Muscle of leg (tissue), 16 donors: ENCODE measurements at places on chromosomes 11 and 22. TPM values are rescaled to one million over a fixed set of nuclear protein-coding genes. Genes with fewer than 3 reads are reported as not detected.

- no peaks in the 10 kb centered on the region for H3K36me3 ChIP-seq
- H3K27me3 ChIP-seq = no peaks in the 10 kb centered on the region
- H3K4me3 ChIP-seq = no peak overlapping the region
- no peaks in the 10 kb centered on the region for H3K4me1 ChIP-seq
- DNase-seq = no peak
These were observed 229.1 kb downstream of the LARGE1 start for GRCh38 chr22:33691057-33691630.

DNA sequence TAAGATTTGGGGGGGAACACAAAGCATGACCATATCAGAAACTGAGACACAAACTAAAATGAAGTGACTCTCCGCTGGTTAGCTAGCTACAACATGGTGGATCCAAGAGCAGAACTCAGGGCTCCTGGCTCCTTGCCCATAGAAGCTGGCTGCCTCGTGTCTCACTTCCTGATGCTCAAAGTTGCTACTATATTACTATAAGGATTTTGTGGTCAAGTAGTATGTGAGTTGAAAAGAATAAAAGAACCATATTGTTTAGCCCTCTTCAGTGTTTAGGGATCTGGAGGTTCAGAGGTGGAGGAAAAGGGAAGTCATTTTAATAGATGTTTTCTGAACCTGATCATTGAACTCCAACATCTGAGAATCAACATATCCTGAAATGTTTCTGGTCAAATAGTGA is 16.9 kb upstream of the SIK2 start:
- no peaks in the 10 kb centered on the region for H3K4me1 ChIP-seq
- no peak overlapping the region for H3K4me3 ChIP-seq
- no peaks in the 10 kb centered on the region for H3K36me3 ChIP-seq
- no peak overlapping the region for H3K27ac ChIP-seq
- no peak for DNase-seq

DNA sequence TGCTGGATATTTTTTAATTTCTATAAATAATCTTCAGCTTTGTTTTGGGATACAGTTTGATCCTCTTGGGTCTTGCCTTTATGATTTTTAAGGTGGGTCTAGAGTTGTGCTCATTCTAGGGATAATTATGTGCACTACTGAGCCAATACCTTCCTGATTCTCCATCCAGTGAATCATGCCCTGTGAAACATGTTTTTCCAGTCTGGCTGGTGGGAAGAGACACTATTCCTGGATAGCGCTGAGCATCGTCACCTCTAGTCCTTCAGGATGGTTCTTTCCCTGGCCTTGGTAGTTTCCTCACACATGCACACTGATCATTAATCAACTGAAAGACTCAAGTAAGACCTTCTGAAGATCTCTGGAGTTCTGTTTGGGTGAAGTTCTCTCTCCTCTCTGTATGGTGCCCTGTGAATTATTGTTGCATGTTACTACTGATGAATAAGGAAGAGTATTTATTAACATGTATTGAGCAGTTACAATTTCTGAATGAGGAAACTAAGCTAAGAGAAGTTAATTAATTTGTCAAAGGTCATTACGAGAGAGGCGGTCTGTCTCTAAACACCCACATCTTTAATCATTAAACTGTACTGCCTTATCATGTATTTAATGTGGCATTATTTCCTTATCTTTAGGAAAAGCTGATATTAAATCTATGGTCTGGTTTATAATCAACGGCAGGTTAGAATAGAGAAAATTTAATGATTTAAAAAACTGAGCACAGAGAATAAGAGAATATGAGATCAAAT is 39.1 kb upstream of the LIPT2 start:
- no peak overlapping the region for H3K4me3 ChIP-seq
- peak; percentile 19 for DNase-seq
- H3K36me3 ChIP-seq = no peaks in the 10 kb centered on the region
- no peaks in the 10 kb centered on the region for H3K27me3 ChIP-seq

DNA sequence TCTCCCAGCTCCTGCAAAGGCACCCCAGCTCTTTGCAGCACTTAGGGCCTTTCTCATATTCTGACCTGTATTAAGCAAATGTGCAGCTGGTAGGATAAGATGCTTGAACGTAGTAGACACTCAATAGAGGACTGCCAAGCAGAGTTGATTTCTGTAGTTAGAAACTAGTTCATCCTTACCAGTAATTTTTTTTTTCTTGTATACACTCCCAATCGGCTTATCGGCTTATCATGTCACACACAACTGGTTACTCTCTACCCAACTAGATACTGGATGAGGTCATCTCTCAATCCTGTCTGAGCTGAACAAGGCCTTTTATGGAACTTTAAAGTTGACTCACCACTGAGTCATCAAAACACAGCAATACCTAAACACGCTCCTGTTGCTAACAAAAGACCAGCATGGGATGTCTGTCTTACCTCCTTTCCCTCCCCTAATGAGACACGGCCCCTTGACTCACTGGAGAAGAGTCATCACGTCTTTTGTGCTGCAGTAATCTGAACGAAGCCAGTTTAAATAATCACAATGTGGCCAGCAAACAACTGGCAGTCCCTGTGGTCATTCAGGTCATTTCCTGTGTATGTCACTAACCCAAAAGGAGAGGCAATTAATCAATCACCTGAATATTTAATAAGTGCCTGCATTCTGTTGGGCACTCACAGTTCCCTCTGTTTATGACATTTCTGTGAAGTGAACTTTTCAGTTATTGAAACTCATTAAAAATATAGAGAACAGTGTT is 7.5 kb upstream of the WEE1 start:
- H3K4me3 ChIP-seq = no peak overlapping the region
- DNase-seq = peak; percentile 71
- peaks cover 29% of the 10 kb centered on the region for H3K4me1 ChIP-seq
- H3K27ac ChIP-seq = peak overlapping the region; percentile 72
- H3K27me3 ChIP-seq = no peaks in the 10 kb centered on the region
- no peaks in the 10 kb centered on the region for H3K36me3 ChIP-seq

- H3K4me1 ChIP-seq = peaks cover 25% of the 10 kb centered on the region
- no peak overlapping the region for H3K27ac ChIP-seq
- no peaks in the 10 kb centered on the region for H3K36me3 ChIP-seq
- no peak overlapping the region for H3K4me3 ChIP-seq
These were observed 36.4 kb downstream of the KCNJ4 start for GRCh38 chr22:38418589-38418988.

The KCNJ1 gene
- 0.18 TPM for total RNA-seq

- no peaks in the 10 kb centered on the region for H3K27me3 ChIP-seq
- H3K4me1 ChIP-seq = no peaks in the 10 kb centered on the region
- peak; percentile 89 for DNase-seq
- H3K4me3 ChIP-seq = no peak overlapping the region
These were observed 107.3 kb downstream of the BBOX1 start for GRCh38 chr11:27147916-27148315.

GRCh38 chr11:64566915-64567891 is 23.8 kb upstream of the SLC22A12 start:
- H3K4me3 ChIP-seq = no peak overlapping the region
- no peak overlapping the region for H3K27ac ChIP-seq
- DNase-seq = no peak

The PISD gene
- 19.5 TPM for total RNA-seq

DNA sequence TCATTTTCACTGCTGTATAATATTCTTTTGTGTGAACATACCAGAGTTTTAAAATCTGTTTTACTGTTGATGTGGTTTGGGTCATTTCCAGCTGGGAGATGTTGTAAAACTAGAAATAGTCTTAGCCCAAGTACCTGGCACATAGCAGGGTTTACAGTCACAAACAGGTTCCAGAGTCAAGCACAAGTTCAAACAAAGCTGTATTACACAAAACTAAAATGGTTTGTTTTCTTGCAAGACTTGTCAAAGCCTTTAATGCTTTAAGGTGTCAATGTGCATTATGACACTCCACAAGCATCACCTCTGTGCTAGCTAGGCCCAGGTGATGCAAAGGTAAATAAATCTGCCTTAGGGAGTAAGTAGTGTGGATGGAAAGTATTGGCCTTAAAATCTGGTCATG is 379.1 kb downstream of the MN1 start:
- H3K27ac ChIP-seq = no peak overlapping the region
- no peak for DNase-seq
- H3K27me3 ChIP-seq = peaks cover 16% of the 10 kb centered on the region
- H3K4me1 ChIP-seq = peaks cover 16% of the 10 kb centered on the region
- H3K36me3 ChIP-seq = no peaks in the 10 kb centered on the region

The RTN4R gene
- 7.3 TPM for total RNA-seq

- no peaks in the 10 kb centered on the region for H3K27me3 ChIP-seq
- DNase-seq = no peak
- peaks cover 12% of the 10 kb centered on the region for H3K4me1 ChIP-seq
- no peak overlapping the region for H3K27ac ChIP-seq
These were observed 17.7 kb downstream of the APLP2 start for GRCh38 chr11:130087294-130087926.

GRCh38 chr22:43317239-43317638 is 25.9 kb downstream of the SCUBE1 start:
- peaks cover 23% of the 10 kb centered on the region for H3K27me3 ChIP-seq
- H3K36me3 ChIP-seq = no peaks in the 10 kb centered on the region
- H3K4me1 ChIP-seq = peaks cover 8% of the 10 kb centered on the region
- H3K27ac ChIP-seq = no peak overlapping the region

The RAB30 gene
- total RNA-seq = 15.0 TPM

The UPK3A gene
- not detected for total RNA-seq

GRCh38 chr11:26891501-26891900 is 102.4 kb upstream of the FIBIN start:
- no peaks in the 10 kb centered on the region for H3K4me1 ChIP-seq
- DNase-seq = no peak
- no peaks in the 10 kb centered on the region for H3K36me3 ChIP-seq
- no peak overlapping the region for H3K4me3 ChIP-seq

DNA sequence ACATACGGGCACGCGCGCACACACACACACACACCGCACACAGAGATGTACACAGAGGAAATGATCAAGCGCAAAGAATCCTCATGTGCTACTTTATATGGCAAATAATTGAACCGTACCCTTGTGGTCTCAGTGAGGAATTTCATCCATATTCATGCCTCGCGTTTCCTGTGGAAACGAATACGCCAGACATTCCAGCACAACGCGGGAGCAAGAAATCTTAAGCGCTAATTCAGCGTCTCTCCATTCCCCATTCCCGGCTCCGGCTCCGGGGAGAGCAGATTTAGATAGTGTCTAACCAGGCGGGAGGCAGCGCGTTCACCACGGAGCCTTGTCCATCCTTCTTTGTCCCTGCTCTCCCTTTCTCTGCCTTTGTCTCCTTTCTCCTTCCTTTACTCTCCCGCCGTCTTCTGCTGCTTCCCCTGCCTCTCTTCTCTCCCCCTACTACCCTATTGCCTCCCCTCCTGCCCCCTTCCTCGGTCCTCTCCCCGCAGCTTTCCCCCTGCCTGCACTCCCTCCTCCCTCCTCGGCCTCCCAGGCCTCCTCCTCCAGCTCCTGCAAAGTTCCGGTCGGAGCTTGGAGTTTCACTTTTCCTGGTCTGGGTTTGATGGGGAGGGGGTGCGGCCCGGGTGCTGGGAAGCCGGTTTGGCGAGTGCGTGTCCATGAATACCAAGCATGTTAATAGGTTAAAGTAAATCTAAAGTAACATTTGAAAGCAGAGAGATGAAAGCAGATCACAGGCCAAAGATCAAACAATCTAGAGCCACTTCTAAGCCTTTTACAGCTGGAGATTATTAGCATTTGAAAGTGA is 579.3 kb downstream of the BUD13 start:
- peak; percentile 80 for DNase-seq
- H3K4me1 ChIP-seq = peaks cover 14% of the 10 kb centered on the region
- peak overlapping the region; percentile 46 for H3K4me3 ChIP-seq

DNA sequence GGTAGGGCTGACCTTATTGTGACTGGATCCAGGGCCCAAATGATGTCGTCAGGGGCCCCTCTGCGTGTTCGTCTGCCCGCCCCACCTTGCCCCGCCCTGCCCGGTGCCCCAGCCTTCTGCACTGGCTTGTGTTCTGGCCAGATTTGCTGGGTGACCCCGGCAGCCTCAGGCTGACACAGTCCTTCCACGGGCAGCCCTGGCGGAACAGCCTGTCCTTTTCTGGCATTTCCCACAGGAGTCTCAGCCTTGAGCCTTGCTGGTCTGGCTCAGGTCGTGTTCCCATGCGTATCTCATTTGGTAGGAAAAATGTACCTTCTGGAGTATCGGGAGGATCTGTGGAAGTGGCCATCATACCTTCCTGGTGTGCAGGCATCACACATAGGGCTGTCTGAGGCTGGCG is 31.0 kb downstream of the IGHMBP2 start:
- no peak overlapping the region for H3K27ac ChIP-seq
- H3K4me1 ChIP-seq = no peaks in the 10 kb centered on the region
- H3K36me3 ChIP-seq = peaks cover 95% of the 10 kb centered on the region
- DNase-seq = no peak
- H3K4me3 ChIP-seq = no peak overlapping the region

- no peak for DNase-seq
- no peaks in the 10 kb centered on the region for H3K36me3 ChIP-seq
- peaks cover 3% of the 10 kb centered on the region for H3K4me1 ChIP-seq
- H3K27ac ChIP-seq = no peak overlapping the region
These were observed 594 bp upstream of the POU2AF1 start for GRCh38 chr11:111379602-111380136.

DNA sequence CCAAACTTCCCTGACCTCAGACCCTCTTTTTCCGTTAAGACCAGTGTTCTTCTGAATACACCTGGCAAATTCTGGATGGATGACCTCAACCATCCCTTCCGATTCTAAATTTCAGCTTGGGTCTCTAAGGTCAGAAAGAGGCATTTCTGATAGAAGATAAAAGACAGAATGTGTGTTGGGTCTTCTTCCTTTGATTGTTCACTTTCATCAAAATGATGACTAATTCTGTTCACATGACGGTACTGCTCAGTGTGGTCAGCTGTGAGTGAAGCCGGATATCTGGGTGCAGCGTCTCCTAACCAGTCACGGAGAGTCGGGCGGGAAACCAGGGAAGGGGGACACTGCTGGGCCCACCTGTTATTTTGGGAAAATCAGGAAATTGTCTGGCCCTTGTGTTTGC is 151.6 kb upstream of the NAV2 start:
- no peak overlapping the region for H3K27ac ChIP-seq
- H3K27me3 ChIP-seq = peaks cover 20% of the 10 kb centered on the region

DNA sequence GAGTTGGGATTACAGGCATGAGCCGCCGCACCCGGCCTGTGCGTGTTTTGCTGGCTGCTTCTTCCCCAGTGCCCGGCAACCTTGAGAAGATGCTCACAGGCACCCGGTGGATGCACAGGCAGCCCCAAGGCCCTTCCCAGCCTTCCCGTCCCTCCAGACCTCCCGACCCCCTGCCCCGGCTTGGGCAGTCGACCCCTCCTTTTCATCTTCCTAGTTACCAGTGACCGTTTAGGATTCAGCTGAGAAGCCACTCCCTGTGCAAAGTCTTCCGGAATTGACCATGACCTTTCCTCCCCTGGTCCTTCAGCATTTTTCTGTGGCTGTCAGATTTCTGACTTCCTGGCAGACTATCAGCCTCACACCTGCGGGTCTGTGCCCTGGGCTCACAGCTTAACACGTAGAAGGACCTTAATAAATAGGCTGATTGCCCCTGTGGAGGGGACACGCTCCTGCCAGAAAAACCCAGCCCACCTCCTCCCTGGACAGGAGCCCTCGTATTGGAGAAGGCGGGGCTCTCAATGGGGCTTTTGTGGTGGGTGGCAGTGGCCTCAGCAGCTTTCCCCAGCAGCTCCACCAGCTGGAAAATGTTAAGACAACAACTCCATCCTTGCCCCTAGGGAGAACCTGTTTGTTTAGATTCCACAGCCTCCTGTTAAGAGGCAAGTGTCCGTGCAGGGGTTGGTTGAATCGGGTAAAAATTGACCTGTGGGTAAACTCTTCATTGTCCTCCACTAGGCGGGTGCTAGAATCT is 10.4 kb upstream of the ANO1 start:
- H3K4me1 ChIP-seq = peaks cover 9% of the 10 kb centered on the region
- peaks cover 41% of the 10 kb centered on the region for H3K27me3 ChIP-seq
- H3K4me3 ChIP-seq = no peak overlapping the region
- no peak overlapping the region for H3K27ac ChIP-seq
